Forelimb muscle (tissue), 1 donor: ENCODE measurements at places on chromosomes 13 and 19.

DNA sequence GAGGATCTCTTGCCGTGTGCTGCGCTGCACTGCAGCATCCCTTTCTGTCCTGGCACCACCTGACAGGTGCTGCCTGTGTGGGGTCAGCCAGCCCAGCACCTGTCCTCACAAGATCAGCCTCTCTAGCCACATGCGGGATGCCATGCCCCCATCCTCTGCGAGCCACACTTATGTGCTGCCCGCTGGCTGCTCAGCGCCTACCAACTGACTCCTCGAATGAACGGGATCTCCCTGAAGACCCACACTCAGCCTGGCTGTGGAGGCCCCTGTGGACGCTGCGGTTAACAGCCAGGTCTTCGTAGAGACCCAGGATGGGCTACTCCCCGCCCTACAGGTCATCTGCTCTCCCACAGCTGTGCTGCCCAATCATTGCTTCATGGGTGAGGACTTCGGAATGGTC is 106.1 kb downstream of the DOCK9 start:
- no peak for DNase-seq

DNA sequence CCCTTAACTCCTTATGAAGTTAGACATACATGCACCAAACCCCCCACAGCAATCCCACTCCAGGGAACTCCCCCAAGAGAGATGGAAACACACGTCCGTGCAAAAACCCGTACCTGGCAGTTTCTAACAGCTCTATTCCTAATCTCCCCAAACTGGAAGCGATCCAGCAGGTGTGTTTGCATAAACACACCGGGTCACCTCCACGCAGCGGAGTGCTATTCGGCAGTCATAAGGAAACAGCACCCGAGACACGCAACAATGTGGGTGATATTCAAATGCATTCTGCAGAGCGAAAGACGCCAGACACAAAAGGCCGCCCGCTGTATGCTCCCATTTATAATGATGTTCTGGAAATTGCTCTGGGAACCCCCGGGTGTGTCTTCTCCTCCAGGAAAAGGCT is 6.8 kb upstream of the ZNRF4 start:
- no peak for DNase-seq

DNA sequence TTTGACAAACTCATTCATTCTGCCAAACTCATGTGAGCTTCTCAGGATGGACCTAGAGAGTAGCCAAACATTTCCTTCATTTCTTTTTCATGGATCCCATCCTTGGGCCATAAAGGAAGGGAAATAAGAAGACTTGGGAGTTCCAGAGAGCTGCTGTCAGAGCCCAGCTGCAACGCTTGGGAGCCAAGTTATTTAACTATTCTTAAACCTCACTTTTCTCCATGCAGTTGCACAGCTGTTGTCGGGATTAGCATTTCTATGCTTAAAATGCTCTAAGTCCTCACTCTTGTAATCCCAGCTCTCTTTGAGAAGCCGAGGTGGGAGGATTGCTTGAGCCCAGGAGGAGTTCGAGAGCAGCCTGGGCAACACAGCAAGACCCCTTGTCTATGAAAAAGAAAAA is 11.7 kb upstream of the CASP14 start:
- DNase-seq = peak; percentile 86

GRCh38 chr19:4814625-4815425 is 16.7 kb downstream of the TICAM1 start:
- no peak for DNase-seq

GRCh38 chr13:68190818-68191217 is 960.7 kb upstream of the PCDH9 start:
- no peak for DNase-seq

DNA sequence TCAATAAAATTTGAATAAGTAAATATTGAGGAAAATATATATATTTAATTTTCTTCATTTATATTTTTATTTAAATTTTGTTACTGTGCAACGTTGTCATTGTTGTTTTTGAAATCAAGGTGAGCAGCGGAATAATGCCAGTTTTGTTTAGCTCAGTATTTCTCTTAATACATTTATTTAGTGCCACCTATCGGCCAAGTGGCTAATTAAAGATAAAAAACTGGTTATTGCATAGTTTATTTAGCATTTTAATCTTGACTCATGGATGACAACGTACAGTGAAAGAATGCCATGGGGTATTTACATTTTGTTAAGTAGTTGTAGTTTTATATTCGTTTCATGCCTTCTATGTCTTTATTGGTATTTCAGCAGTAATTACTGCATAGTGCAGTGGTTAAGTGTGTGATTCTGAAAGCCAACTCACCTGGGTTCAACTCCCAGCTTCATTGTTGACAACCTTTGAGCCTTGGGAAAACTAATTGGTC is 265.9 kb downstream of the MYO16 start:
- peak; percentile 11 for DNase-seq

DNA sequence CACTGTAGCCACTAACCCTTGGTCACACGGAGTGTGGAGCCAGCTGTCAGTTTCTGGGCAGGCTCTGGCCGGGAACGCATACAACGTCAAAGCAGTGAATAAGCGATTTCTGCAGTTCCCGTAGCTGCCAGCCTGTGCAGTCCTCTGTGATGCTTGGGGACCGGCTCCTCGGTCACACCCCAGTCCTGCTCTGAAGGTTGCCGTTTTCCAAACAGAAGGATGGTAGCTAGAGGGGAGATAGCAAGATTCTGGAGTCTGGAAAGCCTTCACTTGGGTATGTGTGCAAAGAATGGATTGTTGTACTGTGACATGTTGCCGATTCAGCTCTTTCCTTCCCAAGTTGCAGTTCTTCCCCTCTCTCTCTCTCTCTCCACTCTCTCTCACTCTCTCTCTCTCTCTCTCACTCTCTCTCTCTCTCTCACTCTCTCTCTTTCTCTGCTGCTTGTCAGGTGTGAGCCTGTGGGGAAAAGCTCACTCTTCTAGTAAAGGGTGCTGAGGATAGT is 38.7 kb upstream of the C1QTNF9 start:
- DNase-seq = no peak

DNA sequence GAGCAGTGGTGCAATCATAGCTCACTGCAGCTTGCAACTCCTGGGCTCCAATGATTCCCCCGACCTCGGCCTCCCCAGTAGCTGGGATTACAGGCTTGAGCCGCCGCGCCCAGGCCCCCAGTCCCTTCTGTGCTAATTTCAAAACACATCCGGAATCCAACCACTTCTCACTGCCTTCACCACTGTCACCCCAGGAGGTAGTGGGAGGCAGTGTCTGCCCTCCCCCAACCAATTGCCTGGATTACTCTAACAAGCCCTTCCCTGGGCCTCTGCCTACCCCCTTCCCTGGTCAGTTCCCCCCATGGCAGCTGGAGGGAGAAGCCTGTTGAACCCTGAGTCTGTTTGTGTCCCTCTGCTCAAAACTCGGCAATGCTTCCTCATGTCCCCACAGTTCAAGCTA is 2.3 kb downstream of the PRAM1 start:
- DNase-seq = no peak

- no peak for DNase-seq
Observed at GRCh38 chr13:102679449-102680132, 15.3 kb downstream of the METTL21C start.

DNA sequence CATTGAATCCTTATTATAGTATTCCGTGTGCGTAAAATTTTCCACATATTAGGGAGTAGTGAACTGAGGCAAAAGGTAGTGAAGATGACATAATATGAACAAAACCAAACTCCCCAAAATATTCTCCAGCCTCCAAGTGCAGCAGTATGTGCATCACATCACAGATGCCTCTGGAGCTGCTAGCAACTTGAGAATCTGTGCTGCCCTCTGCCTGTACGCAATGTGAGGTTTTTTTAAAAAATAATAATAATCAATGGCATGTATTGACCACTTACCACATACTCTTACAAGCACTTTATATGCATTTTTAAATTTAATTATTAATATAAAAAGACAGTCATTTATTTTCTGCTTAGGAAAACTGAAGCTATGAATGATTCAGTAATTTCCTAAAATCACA is 583.0 kb upstream of the SPRY2 start:
- DNase-seq = no peak

- DNase-seq = no peak
Observed at GRCh38 chr19:48443256-48443655, 2.5 kb upstream of the GRWD1 start.

DNA sequence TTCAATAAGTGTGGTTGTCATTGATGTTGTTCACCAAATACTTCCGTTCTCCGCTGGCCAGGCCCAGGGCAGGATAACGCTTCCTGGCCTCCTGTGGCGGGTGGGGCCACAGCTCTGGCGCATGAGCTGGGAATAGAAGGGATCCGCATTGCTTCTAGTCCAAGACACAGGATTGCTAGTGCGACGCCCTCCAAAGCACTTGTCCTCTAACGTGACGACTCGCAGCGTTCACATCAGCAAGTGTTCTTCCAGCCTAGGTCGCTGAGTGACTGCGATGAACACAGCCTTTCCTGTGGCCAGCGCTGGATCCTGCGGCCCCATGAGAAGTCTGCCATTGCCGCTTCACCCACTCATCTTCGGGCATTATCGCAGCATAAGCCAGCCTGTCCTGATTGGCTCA is 39.4 kb downstream of the VSTM2B start:
- no peak for DNase-seq

DNA sequence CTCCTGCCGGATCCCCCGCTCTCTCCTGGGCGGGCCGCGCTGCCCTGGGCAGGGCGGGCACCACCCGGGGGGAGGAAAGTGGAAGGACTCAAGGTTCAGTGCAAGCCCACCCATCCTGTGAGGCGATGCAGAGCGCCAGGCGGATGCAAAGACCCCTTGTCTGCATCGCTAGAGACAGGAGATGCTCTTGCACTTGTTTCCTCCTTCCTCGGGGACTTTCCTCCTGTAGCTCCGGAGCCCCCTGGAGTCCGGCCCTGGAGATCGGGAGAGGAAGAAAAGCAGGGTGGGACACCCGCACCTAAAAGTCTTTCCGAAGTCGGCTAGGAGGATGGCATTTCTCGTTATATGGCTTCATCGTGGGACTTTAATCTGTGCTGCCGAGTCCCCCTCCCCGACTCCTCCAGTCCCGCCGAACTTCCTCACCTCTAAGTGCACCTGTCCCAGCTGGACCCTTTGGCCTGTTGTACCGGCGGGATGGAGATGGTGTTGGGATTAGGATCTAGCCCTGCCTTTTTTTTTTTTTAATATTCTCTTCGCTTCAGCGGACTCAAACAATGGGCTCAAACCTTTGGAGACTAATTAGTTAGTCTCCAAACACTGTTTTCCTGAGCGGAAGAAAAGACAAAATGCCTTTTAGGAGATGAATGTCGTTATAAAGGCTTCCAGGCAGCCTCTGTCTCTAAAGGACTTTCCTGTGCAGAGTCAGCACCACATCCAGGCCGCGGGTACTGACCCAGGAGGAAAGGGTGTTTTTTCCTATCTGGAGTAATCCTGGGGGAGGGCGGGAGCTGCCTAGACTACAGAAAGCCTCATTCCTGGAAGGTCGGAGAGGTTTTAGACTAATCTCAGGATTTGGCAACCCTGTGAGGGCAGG is 725 bp downstream of the FAM124A start:
- no peak for DNase-seq

GRCh38 chr19:27775395-27775794 is 1437.6 kb downstream of the UQCRFS1 start:
- no peak for DNase-seq
